CD4-positive, alpha-beta T cell treated with Interferon gamma for 1 hour (primary cell): ENCODE measurements at places on chromosomes 2 and 18.

- no peak for DNase-seq
These were observed 66.0 kb downstream of the CSRNP3 start for GRCh38 chr2:165535471-165535870.

- no peak for DNase-seq
These were observed 54.0 kb upstream of the NOSTRIN start for GRCh38 chr2:168748461-168748860.

- no peak for DNase-seq
These were observed 107.4 kb downstream of the CLIP4 start for GRCh38 chr2:29222381-29223179.

DNA sequence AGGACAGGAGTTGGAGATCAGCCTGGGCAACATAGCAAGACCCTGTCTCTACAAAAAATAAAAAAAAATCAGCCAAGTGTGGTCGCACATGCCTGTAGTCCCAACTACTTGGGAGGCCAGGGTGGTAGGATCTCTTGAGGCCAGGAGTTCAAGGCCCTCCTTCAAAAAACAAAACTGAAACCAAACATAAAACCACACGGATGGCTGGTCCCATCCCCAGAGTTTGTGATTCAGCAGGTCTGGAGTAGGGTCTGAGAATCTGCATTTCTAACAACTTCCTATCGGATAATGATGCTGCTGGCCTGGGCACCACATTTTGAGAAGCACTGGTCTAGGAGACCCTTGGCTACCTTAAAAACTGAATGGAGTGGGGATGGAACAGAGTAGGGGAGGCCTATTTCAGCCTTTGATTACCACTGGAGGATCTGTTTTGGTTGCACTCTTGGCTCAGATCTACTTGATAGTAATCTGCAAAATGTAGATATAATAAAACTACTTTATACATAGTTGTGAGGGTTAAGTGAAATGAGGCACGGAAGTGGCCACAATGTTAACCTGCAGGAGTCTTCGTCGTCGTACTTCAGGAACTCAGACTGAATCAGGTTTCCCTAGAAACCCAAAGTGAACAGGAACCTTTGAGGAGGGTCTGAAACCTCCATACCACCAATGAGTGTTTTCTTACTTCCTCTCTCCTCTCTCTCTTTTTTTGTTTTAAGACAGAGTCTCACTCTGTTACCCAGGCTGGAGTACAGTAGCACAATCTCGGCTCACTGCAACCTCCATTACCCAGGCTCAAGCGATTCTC is 25.5 kb upstream of the NFE2L2 start:
- no peak for DNase-seq

DNA sequence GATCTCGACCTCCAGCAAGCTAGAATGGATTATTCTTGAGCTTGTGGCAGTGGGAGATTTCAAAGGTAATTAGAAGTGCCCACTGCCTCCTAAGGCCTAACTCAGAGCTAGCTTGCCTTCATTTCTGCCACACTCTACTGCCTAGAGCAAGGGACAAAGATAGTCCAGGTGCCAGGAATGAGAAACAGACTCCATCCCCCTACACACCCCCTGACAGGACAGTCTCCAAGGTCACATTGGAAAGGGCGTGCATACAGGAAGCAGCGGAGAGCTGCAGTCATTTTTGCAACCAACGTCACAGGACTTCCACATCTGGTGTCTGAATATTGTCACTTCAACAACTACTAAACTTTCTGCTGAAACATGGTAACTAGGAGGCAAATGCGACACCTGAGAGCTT is 101.0 kb upstream of the SH3BP4 start:
- DNase-seq = no peak

GRCh38 chr2:55707751-55708150 is 14.1 kb upstream of the PNPT1 start:
- no peak for DNase-seq

- no peak for DNase-seq
These were observed 120.2 kb upstream of the CREB1 start for GRCh38 chr2:207409517-207409916.

GRCh38 chr2:143246815-143247744 is 117.9 kb downstream of the ARHGAP15 start:
- DNase-seq = peak; percentile 12

- peak; percentile 63 for DNase-seq
These were observed 35.6 kb upstream of the PNO1 start for GRCh38 chr2:68121873-68122679.

DNA sequence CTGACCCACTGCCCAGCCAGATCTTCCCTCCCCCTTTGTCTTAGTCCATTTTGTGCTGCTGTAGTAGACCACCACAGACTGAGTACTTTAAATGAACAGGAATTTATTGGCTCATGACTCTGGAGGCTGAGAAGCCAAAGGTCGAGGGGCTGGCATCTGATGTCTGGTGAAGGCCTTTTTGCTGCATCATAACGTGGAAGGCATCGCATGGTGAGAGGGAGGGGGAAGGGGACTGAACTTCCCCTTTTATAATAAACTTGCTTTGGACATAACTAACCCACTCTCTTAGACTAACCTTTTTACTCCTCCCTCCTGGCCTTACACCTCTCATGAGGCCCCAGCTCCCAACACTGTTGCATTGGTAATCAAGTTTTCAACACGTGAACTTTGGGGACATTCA is 83.8 kb downstream of the MAP4K4 start:
- DNase-seq = peak; percentile 16

GRCh38 chr2:164620873-164621763 is at the start of gene GRB14:
Gene GRB14, minus strand, starts transcription at chr2:164621482. Its CDS starts 173 bp downstream, at chr2:164621309.
- no peak for DNase-seq

- no peak for DNase-seq
These were observed 45.3 kb downstream of the COMMD1 start for GRCh38 chr2:61950571-61951315.

DNA sequence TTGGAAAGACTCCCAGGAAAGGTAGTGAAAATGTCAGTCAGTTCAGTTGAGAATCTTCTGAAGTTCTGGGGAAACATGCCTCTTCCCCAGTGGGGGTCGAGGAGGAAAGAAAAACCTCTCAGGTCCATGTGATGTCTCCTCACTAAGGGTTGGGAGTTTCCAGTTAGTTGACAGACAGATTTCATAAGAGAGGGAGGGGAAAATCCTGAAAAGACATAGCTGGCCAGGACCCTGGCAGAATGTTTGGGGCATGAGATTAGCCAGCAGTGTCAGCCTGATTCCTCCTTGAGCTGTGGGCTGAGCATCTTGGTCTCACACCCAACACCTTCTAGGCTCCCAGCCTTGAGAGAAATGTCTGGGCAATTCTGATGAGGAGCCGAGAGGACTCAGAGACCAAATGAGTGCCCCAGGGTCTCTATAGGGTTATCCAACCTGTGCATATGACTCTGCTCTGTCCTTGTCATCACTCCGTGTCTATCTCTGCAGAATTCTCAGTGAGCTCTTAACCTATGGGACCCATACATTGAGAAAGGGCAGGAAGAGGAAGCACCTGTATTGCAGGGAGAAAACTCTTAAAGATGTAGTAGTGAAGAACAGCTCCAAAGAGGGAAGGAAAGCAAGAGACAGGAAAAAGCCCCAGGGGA is 13.9 kb downstream of the BMP10 start:
- DNase-seq = no peak

- no peak for DNase-seq
These were observed 103.5 kb downstream of the ANTXR1 start for GRCh38 chr2:69116438-69116837.

- DNase-seq = no peak
These were observed 69.1 kb downstream of the FEZ2 start for GRCh38 chr2:36528766-36529392.

DNA sequence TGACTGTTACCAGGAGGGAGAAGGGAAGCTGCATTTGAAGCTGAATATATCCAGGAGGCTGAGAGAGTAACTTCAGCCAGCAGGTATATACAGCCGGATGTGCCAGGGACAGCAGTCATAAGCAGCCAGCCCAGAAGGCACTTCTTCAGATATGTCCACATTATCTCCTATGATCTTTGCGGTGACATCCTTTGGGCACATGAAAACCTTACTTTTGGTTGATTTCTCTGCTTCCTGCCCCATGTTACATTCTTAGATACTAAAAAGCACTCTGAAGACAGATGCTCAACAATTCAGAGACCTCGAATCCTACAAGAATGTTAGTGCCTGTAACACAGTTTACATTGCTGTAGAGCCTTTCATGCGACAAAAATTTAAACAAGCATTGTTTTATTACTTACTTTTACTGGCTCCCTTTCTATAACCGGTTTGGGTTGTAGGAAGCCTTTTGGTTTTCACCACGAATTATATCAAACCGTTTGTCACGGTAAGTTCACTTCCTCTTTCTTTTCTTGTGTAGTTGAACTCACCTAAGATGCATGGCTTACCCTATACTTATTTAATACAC is 50.3 kb upstream of the TLK1 start:
- no peak for DNase-seq

- DNase-seq = no peak
These were observed 50.6 kb downstream of the EPAS1 start for GRCh38 chr2:46347648-46348280.

- no peak for DNase-seq
These were observed 13.4 kb downstream of the STAMBP start for GRCh38 chr2:73841912-73842738.

- DNase-seq = no peak
These were observed 104.4 kb upstream of the STK17B start for GRCh38 chr2:196275646-196276352.

DNA sequence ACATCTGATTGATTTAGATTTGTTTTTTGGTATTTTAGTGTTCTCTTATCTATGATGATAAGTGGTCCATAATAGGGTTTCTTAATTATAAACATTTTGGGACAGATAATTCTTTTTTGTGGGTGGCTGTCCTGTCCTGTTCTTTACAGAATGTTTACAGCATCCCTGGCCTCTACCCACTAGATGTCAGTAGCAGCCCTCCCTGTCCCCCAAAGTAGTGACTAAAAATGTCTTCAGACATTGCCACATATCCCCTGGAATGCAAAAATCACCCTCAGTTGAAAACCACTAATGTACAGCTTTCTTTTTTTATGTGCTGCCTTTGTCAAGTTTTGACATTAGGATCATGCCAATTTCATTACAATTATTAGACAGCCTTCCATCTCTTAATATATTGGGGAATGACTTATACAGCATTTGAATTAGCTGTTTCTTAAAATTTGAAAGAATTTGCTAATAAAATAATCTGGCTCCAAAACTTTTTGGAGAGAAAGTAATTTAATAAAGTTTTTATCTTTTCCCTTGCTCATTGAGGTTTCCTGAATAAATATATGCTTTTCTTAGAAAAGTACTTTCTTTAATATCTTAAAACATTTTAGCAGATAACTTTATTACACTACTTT is 19.5 kb downstream of the WIPF1 start:
- peak; percentile 64 for DNase-seq

DNA sequence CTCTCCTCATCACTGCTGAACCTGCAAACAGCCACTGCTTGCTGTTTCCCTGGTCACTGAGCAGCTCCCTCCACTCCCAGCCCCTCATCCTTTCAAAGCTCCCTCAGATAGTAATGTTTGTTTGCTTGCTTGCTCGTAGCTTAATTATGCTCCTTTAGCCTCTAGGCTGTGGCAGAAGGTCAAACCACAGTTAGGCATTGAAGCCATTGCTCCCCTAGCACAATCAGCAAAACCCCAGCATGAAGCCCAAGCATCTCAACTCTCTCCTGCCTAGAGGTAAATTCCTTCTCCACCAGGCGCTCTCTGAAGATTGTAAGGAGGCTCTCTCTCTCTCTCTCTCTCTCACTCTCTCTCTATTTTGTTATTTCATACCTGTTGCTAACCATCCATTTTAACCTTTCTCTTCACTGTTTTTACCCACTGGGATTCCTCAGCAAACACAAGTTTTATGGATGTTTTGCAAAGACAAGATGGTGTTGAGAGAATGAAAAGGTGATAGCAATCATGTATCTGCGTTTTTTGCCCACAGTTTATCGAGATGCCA is 135.9 kb upstream of the HNRNPA3 start:
- DNase-seq = no peak

DNA sequence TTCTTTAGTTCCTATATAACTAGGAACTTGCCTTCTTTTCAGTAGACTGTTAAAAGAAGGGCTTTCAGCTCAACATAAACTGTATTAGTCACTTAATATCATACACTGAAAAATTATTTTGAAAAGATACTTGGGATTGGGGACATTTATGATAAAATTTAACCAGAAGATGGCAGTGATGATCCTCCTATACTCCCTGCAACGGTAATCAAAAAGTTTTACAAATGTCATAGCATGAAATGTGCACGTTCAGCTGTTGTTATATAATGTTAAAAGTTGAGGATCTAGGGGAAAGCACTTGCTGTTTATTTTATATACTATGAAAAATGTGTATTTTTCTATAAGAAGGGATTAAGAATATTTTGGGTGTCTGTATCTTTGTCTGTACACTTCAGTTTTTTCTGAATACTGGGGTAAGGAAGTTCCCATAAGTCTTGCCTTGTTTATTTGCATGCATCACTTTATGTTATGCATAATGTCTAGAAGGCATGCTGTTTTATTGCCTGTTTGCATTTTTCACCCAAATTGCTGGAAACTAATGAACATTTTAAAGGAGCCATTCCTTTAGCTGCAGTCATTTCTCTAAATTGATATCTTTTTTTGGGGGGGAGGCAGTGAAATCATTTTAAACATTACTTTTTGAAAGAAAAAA is 19.0 kb downstream of the DYNC1I2 start:
- DNase-seq = no peak

DNA sequence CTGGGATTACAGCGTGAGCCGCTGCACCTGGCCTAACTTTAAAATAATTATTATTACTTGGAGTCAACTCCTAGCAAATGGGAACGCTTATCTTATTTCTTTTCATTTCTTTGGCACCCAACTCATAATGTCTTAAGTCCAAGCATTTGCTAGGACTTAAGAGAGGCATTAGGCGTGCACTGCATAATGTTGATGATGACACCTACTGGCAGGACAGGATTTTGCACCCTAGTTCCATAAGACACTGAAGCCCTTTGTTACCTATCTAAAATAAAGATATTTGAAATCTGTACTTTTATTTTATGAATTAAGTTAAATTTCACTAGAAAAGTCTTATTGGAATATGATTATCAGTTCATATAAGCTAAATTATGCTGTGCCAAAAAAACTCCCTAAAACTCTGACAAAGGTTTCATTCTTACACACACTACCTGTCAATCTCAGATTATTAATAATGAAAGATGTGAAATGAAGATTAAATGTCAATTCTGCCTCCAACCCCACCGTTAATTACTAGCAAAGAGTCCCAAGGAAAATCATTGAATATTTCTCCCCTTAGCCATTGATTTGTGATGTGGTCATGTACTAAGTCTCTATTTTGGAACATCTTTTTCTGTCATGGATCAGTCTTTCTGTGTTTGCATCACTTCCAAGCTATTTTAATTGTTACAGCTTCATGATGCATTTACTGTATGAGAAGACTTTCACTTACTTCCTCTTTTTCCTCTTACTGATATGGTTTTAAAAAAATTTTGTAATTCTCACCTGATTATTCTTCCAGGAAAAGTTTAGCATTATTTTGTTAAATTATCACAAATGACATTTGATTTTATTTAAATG is 12.7 kb upstream of the CDH2 start:
- no peak for DNase-seq

GRCh38 chr2:240288087-240288521 is 147.4 kb upstream of the GPC1 start:
- no peak for DNase-seq

DNA sequence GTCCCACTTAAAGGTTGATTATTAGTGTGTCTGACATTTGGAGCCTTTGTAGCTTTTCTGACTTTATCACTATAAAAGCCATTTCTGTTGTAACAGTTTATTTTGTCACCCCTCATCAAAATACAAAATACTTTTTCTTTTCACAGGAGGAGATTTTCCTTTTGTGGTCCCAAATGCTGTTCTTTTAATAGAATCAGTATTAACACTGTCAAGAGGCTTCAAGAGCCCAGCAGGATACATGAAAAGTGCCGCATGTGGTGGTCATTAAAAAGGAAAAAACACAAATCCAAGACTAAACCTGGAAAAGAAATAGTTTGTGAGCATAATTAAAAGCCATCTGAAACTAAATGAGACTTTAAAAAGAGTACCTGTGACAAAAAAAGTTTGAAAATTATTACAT is 515.7 kb downstream of the DCDC2C start:
- no peak for DNase-seq
